ENCODE measurements at places on chromosomes 13 and 19. TPM values are rescaled to one million over a fixed set of nuclear protein-coding genes. Genes with fewer than 3 reads are reported as not detected.

ATP12A gene
- 0.08 TPM for polyA plus RNA-seq

DNA sequence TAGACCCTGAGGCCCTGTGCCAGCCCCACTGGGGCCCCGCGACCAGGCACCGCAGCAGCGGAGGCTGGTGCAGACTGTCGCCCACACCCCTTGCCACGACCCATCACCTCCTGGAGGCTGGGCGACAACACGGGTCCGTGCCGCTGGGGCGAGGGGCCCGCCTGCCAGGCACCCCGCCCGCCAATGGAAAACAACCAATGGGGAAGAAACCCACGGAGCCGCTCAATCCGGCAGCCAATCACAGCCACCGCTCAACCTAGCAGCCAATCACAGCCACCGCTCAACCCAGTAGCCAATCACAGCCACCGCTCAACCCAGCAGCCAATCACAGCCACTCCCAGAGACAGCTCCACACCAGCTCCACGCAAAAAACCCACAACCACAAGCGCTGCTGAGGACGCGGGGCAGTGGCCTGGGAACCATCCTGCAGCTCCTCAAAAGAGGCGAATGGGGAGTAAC lies 29.7 kb downstream of the GPX4 start:
- peaks cover 72% of the 10 kb centered on the region for H3K4me1 ChIP-seq
- no peaks in the 10 kb centered on the region for H3K27me3 ChIP-seq
- H3K4me3 ChIP-seq = no peak overlapping the region
- peak overlapping the region; percentile 95 for H3K27ac ChIP-seq

GRCh38 chr19:34837262-34837661 lies 64.2 kb upstream of the ZNF599 start:
- peaks cover 14% of the 10 kb centered on the region for H3K27me3 ChIP-seq
- no peaks in the 10 kb centered on the region for H3K36me3 ChIP-seq
- no peak overlapping the region for H3K27ac ChIP-seq
- no peak overlapping the region for H3K4me3 ChIP-seq

- H3K4me3 ChIP-seq = no peak overlapping the region
- H3K27ac ChIP-seq = no peak overlapping the region
- H3K27me3 ChIP-seq = no peaks in the 10 kb centered on the region
- peaks cover 20% of the 10 kb centered on the region for H3K36me3 ChIP-seq
- H3K4me1 ChIP-seq = peaks cover 38% of the 10 kb centered on the region
- no peak for DNase-seq
Measured at GRCh38 chr13:30466358-30466714, 600 bp upstream of the HMGB1 start.

KCTD12 gene
- 161 TPM for polyA plus RNA-seq

DNA sequence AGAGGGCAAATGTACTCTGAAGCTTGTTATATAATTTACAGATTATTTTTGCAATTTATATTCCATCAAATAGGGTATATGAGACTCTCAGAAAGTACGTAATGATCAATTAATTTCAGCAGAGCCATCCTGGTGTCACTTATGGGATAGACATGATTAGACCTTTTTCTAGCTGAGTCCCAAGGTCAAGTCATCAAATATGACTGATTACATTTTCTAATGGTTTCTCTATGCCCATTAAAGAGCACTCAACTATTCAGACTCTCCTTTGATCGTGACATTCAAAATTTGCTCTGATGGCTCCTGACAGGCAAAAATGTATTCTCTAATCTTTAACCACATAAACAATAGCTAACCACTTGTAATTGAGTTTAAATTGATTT lies 469.2 kb downstream of the COG6 start:
- no peaks in the 10 kb centered on the region for H3K4me1 ChIP-seq
- DNase-seq = no peak
- no peaks in the 10 kb centered on the region for H3K36me3 ChIP-seq
- H3K27me3 ChIP-seq = no peaks in the 10 kb centered on the region
- no peak overlapping the region for H3K27ac ChIP-seq

RPL28 gene
- 1,340 TPM for polyA plus RNA-seq

DNA sequence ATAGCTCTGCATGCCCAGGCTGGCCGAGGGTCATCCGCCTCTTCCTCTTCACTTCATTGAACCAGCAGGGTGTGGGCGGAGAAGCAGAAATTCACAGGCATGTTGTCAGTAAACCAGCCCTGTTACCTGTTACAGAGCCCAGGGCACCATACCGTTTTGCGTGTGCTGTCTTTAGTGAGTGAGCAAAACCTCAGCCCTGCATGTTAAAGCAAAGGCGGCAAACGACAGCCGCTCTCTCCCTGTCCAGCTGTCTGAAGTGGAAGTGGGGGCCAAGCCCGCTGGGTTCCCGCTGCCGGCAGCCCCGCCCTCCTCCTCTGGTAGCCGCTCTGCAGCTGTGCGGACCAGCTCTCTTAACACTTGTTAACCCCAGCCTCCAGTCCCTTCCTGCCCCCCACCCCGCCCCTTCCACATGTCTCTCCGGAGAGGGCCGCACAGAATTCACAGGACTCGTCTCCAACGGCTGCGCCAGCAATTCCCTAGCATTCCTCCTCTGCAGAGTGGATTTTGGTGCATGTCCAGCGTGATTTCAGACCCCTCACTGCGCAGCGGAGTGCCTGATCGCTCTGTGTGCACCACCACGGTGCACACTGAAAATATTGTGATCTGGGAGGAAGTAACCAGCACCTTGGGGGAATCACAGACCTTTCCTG lies 12.7 kb downstream of the KLHL26 start:
- H3K27me3 ChIP-seq = no peaks in the 10 kb centered on the region
- peak; percentile 87 for DNase-seq
- H3K36me3 ChIP-seq = no peaks in the 10 kb centered on the region
- peaks cover 11% of the 10 kb centered on the region for H3K4me1 ChIP-seq
- peak overlapping the region; percentile 55 for H3K27ac ChIP-seq

- H3K27ac ChIP-seq = no peak overlapping the region
- H3K36me3 ChIP-seq = no peaks in the 10 kb centered on the region
- no peak for DNase-seq
- no peaks in the 10 kb centered on the region for H3K27me3 ChIP-seq
- H3K4me1 ChIP-seq = no peaks in the 10 kb centered on the region
Measured at GRCh38 chr13:92487238-92487637, 739.4 kb upstream of the GPC6 start.

KLHL1 gene
- not detected for polyA plus RNA-seq
